ENCODE measurements at places on chromosomes 3 and 15.

- no peak for DNase-seq
Observed at GRCh38 chr15:89352476-89352875, 17.9 kb upstream of the POLG start.

GRCh38 chr15:66269326-66270090 lies 16.0 kb upstream of the MEGF11 start:
- peak; percentile 70 for DNase-seq

DNA sequence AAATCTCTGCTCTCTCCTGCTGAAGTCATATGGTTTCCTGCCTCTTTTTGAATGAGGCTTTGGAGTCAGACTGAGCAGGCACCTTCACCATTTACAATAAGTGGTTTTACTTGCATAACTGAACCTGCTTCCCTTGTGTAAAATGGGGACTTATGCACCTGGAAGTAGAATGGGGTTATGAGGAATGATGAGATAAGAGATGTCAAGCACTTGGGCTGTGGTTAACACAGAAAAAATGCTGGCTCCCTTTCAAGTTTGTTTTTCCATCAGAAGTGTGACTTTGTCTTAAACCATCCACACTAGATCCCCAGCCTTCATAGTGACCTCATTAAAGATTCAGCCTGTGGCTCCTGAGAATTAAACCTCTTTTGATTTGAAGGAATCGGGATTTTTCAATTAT lies 5.2 kb downstream of the EXOSC7 start:
- DNase-seq, result peak; percentile 28

DNA sequence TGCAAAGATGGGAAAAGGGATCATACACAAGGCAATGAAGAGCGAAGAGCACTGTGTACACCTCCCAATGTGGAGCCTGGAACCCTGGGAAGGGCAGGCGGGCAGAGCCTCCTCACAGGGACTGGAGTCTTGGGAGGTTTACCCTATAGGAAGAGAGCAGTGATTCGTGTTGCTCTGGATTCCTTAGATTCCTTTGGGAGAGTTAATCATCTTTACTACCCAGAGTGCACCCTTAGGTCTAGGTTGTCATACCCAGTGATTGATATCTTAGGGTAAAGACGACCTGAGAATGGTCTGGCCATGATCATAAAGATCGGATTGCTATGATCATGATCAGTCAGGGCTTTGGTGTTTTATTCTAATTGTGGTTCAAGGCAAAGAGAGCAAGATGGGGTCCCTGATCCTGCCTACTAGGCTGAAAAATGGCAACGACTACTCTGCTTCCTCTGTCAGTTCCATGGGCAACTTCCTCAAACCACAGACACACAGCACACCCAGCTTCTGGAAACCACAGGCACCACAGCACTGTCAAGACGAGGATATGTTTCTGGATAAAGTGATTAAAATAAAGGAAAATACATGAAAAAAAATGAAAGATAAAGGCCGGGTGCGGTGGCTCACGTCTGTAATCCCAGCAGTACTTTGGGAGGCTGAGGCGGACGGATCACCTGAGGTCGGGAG lies 20.4 kb upstream of the MAP6D1 start:
- peak; percentile 54 for DNase-seq

DNA sequence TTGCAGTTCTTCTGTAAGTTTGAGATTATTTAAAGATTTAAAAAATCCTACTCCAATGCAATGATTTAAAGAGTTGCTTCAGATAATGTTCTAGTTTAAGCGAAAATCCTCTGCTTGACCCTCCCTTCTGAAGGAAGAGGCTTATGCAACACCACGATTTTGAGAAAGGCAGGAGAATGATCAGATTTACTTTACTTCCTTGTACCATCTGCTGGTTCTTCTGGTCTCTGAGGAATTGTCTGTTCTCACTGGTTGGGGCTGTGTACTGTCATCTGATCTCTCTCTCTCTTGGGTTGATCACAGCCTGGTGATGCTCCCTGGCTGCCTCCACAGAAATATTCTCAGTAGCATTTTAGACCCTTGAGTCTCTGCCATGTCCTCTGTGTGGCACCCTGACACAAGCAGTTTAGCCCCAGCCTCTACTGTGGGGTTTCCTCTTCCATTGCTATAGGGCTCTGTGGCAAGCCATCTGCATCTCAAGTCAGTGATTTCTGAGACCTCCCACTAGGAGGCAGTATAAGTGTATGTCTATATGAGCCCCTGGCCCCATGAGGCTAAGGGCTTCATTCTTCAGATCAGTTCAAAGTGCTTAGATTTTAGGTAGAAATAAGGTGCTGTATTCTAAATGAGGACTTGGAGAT lies 50.8 kb upstream of the PLAAT1 start:
- peak; percentile 5 for DNase-seq

DNA sequence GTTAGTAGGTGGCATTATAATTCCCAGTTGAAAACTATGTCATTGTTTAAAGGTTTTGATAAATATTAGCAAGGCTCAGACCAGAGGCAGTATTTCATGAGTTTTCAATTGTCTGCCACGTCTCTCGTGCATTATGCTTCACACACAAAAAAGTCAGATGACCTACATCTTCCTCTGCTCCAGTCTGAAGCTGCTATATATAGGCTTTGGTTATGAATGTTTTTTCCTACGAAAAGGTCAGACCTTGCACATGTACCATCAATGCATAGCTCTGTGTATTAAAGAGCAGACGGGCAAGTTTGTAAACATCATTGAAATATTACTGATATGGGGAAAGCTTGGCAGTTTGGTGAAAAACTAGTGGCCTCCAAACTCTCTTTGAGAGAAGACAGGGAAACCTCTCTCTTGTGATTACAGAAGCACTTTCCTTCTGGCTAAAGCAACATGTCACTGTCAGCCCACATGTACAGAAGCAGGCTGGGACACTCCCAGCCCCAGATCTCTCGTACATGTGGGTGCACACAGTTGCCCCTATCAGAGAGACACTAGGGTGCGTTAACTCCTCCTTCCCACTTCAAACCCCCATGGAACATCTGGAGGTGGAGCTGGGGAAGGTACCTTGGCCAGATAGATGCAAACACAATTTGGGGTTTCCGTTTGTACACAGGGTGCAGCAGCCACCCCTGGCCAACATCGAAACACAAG lies 184.0 kb upstream of the BCL6 start:
- no peak for DNase-seq

GRCh38 chr15:36658898-36659639 lies 79.6 kb downstream of the CDIN1 start:
- DNase-seq, result peak; percentile 49

DNA sequence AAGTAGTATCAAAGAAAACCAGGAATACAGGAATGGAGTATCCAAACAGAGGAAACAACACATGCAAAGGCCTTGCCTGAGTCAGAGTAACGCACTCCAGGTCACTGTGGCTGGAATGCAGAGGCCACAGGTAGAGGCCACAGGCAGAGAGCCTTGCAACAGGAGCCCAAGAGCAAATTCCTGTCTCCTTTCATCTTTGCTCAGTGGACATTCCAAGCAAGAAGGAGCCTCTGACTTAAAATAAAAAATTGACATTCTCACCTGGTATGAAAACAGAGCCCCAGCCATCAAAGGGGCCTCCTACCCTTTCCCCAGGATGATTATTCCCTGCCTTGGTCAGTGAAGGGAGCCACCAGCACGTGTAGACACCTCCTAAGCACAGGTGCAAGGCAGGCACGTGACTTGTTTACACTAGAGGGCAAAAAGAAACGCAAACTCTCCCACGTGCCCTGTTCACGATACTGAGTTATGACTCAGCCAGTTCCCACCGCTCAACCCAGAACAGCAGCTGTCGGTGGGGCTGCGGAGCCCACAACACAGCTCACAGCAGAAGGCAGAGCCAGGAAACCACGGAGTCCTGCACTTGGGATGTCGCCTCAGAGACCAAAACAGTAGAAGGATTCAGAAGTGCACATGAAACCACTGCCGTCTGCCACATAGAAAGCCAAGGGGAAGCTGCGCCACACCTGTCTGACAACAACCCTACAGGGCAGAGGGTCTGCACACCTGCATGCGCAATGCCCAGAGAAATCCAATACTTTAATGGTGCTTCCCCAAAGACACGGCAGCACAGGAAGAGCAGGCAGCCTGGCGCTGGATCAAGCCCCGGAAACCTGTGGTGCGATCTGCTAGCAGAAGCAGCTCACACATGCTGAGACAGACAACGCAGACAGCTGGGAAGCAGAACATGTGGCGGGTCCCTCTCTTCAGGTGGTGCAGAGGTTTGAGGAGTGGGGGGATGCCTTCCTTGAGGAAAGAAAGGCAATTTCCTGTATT lies 52.1 kb downstream of the ITGB5 start:
- DNase-seq, result peak; percentile 71

DNA sequence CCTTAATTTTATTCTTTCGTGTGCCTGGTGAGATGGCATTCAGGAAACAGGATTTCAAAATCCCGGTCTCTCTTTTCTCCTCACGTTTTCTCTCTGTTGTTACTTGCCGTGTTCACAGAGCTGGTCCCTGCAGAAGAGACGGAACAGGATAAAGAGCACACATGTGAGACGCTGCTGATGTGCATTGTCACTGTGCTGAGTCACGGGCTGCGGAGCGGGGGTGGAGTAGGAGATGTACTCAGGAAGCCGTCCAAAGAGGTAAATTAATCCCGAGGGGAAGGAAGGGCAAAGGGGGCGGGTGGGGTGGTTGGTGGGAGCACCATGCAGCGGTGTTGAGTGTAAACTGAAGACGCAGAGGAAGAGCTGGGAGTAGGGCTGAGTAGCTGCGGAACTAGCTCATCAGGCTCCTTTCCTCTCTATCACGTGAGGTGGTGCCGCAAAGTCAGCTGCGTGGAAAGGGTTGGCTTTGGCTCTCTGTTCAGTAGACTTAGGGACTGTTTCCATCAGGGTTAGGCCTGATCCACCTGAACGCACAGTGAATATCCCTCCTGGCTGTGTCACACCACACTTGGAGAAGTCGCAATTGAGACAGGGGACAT lies 164.8 kb upstream of the BHLHE40 start:
- DNase-seq, result no peak

GRCh38 chr3:169907476-169907875 lies 3.9 kb upstream of the SAMD7 start:
- no peak for DNase-seq

DNA sequence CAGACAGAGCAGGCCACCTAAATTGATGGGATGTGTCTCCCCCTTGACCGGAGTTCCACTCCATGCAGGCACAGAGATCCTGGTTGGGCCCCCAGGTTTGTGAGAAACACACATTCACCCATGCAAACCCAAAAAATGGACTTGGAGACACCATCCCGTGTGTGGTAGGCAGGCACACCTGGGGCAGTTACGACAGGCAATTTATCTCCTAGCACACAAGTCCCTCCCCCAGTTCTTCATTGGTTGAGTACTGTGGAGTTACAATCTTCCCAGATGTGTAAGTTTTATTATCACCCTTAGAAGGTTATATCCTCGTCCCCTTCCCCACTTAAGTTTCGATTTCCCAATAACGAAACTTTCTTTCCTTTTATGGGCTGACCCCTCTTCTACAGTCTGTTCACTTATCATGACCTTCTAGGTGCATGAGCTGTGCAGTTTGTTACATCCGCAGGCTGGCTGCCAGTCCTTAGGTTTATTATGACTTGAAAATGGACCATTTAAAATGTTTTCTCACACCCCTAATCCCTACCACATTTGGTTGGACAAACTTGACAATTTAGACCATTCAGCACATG lies 27.3 kb downstream of the ARL8B start:
- no peak for DNase-seq

- DNase-seq, result no peak
Observed at GRCh38 chr3:46924921-46925584, 47.5 kb downstream of the PTH1R start.

DNA sequence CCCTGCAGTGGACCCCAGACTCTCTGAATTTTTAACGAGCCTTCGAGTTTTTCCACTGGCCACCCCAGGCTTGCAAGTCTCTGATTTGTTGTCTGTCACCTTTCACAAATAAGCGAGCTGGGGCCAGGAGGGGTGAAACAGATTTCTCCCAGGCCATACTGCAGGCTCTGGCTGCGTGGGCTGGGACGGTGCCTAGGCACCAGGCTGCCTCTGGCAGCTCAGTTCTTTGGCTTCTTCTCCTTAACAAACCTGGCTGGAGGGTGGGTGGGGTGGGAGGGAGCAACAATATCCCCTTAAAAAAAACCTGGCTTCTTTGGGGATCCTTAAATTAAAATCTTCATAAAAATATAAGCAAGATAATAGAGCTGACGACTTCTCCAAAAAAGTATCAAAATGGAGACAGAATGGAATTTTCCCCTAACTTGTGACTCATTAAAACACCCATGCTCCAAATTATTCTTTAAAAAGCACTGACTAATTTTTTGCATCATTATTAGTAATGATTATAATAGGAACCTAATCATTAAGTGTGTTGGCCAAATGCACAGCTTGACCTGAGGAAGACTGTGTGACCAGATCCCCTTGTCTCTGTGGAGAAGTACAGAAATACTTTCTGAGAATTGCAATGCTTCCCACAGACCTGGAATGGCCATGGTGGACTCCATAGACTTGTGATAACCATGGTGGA lies 84.1 kb downstream of the SNRK start:
- no peak for DNase-seq

GRCh38 chr3:129619726-129620162 lies 13.3 kb upstream of the PLXND1 start:
- DNase-seq, result no peak

DNA sequence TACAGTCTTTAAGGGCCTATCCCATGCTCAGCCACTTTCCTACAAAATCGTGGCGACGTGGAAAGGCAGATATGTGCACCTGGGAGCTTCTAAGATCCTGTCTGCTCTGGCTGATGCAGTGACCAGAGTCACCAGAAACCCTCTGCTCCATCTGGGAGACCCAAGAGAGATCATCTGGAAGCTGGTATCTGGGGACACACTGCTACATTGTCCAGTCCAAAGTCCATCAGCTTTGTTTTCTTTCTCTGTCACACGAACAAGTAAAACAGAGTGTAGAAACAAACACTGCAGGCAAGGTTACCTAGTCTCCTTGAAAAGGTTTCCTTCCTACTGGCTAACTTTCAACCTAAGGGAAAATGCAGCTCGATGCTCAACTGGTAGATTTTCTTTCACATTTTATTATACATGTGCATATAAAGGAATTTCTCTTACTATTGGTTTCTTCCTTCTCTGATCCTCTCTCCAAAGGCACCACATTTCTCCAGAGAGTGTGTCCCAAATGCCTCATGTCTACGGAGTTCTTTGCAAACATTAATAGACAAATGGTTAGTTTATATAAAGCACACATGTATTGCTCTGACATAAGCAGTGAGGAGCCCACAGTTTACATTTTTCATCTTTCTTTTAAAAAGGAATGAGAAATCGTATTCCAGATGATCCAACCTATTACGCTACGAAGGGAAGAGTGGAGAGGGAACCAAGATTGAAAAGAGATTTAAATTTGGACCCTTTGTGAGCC lies 8.3 kb upstream of the GREM1 start:
- DNase-seq, result no peak

DNA sequence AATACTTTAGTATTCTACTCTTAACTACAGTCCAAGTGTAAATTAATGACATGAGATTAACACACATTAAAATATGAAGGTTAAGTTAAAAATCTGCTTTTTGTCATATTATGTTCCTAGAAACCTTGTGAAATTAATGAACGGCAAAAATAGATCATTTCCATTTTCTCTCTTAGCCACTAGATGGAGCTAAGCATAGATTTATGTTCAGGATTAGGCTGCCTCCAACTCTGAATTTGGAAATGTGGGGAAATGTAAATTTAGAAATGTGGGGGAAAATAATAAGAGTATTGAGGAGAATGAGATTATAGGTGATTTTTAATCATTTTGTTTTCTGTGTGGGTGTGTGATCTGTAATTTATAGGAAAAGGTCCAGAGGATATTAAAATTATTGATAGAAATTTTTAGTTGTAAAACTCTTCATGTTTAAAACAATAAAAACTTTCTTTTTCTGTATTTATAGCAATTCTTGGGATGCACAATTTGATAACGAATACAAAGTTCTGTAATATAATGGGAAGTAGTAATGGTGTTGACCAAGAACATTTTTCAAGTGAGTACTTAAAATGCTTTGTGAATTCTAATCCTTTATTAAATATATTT lies 59.2 kb downstream of the TMOD3 start:
- peak; percentile 21 for DNase-seq

- DNase-seq, result peak; percentile 25
Observed at GRCh38 chr3:53166781-53167291, 5.8 kb downstream of the PRKCD start.
